Activated naive CD8-positive, alpha-beta T cell treated with anti-CD3 and anti-CD28 coated beads for 36 hours (primary cell): ENCODE measurements at places on chromosomes 5 and 9.

GRCh38 chr9:28365728-28366127, 792.4 kb upstream of the C9orf72 start:
- H3K4me1 ChIP-seq = no peaks in the 10 kb centered on the region
- H3K27ac ChIP-seq = no peak overlapping the region
- no peak overlapping the region for H3K4me3 ChIP-seq
- H3K36me3 ChIP-seq = no peaks in the 10 kb centered on the region
- no peak for DNase-seq

DNA sequence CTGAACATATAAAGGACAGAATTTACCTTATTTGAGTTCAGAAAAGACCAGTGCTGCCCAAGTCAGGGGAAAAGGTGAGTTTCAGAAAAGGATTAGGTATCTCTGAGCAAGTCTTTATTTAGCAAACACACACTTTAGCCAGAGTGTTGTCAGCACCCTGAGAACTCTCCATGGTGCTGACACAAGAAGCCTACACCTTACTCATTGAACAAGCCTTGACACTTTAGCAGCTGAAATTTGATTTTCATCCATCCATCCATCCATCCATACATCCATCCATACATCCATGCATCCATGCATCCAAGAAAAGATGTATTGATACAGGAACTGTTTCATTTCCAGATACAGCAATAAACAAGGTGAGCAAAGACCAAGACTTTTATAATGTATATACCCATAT, 311.2 kb downstream of the TRIM32 start:
- DNase-seq = no peak
- H3K36me3 ChIP-seq = no peaks in the 10 kb centered on the region
- no peaks in the 10 kb centered on the region for H3K27me3 ChIP-seq

DNA sequence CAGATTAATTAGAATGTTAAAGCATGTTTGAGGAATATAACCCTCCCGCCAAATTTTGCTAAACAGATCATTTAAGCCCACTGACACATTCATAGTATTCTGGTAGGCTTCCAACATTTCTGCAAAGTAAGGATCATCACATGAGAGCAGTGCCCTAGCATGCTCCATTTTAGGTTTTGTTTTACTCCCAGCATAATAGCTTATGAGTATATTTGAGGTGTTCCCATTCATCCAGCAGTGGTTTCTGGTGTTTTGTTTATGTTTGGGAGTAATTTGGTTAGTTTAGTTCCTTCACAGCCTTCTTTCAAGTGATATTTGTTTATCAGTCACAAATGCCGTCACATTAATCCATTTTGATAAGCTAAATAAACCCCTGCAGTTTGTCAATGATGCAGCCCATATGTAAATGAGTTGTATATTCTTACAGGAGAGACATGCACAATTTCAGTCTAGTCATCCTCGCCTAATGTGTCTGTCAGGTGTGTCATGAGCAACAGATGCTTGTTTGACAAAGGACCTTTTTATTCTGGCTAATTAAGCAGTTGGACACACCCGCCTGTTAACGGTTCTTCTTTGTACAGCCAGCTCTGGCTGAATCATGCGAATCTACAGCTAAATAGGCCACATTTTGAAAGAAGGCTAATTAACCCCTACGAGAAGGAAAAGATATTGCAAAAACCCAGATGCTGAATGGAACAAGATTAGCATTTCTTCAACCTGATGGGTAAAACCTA, 124.4 kb downstream of the RFX3 start:
- peaks cover 16% of the 10 kb centered on the region for H3K36me3 ChIP-seq
- H3K27me3 ChIP-seq = no peaks in the 10 kb centered on the region
- peaks cover 31% of the 10 kb centered on the region for H3K4me1 ChIP-seq

DNA sequence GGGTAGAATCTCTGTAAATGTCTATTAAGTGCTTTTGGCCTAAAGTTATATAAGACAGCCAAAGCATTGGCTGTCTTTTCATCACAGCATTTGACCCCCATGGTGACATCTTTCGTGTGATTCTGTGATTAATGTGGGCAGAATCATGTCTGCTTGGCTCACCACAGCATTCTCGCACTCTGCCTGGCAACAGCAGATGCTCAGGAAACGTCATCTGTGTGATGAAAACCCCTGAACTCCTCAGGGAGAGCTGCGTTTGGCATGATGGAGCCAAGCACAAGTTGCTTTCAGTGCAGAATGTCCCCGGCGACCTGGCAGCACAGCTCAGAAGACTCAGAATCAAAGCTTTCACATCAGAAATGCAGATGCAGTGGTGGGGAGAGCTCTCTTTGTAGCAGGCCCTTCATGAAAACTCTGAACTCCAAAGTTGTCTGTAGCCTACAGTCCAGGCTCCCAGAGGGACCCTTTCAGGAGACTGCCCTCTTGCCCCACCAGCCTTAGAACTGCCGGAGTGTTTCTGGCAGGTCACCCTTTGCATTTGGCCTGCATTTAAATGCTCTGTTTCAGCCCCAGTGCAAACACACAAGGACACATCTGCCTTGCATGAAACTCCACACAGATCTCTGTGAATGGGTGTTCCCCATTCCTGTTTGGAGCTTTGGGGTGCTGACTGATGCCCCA, 155.6 kb upstream of the PANK3 start:
- peaks cover 15% of the 10 kb centered on the region for H3K4me1 ChIP-seq
- H3K36me3 ChIP-seq = no peaks in the 10 kb centered on the region
- H3K4me3 ChIP-seq = no peak overlapping the region
- peaks cover 13% of the 10 kb centered on the region for H3K27me3 ChIP-seq
- DNase-seq = peak; percentile 28

GRCh38 chr5:178606269-178606668, 16.1 kb upstream of the COL23A1 start:
- peaks cover 38% of the 10 kb centered on the region for H3K36me3 ChIP-seq
- H3K27me3 ChIP-seq = no peaks in the 10 kb centered on the region
- peak overlapping the region; percentile 21 for H3K27ac ChIP-seq
- no peak overlapping the region for H3K4me3 ChIP-seq
- DNase-seq = no peak
- peaks cover 3% of the 10 kb centered on the region for H3K4me1 ChIP-seq

DNA sequence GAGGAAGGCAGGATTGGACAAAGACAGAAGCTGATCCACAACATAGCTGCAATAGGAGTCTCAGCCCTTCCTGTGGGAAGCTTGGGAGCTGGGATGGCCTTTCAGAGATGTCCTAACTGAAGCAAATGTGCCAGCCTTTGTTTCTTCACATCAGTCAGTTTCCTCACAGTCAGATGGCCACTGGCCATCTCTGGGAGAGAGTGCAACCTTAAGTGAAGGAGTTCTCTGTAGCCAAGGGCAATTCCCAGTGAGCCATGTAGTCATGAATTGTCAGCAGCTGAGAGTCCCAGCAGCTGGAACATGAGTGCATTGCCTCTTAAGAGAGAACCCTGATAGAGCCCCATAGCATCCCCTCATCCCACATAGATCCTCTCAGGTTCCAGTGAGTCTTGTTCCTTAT, 89.1 kb upstream of the LIFR start:
- H3K4me1 ChIP-seq = peaks cover 4% of the 10 kb centered on the region
- no peaks in the 10 kb centered on the region for H3K36me3 ChIP-seq
- no peak overlapping the region for H3K4me3 ChIP-seq
- no peak for DNase-seq

- peak overlapping the region; percentile 59 for H3K27ac ChIP-seq
- DNase-seq = peak; percentile 1
- no peak overlapping the region for H3K4me3 ChIP-seq
- peaks cover 20% of the 10 kb centered on the region for H3K4me1 ChIP-seq
- H3K36me3 ChIP-seq = peaks cover 3% of the 10 kb centered on the region
- peaks cover 40% of the 10 kb centered on the region for H3K27me3 ChIP-seq
Observed at GRCh38 chr5:115069087-115069968, 100.4 kb downstream of the TRIM36 start.

DNA sequence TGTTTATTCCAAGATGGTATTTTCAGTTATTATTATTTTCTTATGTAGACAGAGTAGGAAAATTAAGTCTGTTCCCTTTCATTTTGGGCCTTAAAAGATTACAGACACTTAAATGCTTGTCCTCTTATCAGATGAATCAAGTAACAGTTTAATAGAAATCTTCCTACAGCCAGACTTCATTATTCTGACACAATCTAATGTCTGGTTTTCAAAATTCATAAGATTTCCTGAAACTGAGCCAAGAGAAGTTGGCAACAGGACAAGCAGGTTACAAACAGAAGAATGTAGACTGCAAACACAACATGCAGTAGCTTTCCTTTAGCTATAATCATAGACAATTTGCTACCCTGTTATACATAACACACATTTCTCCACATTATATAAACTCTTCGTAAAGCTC, 130.5 kb downstream of the FBXL17 start:
- DNase-seq = no peak
- H3K4me1 ChIP-seq = no peaks in the 10 kb centered on the region
- H3K4me3 ChIP-seq = no peak overlapping the region
- H3K27ac ChIP-seq = no peak overlapping the region

DNA sequence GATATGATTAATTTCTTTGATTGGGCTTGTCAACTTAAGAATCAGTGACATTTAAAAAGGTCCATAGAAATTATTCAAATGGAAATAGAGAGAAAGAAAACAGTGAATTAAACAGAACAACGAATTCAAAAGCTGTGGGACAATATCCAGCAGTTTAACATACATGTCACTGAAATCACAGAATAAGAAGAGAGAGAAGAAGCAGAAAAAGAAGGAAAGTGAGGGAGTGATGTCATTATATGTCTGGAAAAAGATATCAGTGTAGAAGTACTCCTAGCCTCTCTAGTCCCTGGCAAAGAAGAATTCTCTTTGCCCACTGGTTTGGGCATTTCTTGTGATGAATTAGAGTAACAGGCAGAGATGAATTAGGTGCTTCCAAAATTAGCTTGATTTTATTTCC, 109.2 kb upstream of the ABCA1 start:
- no peak for DNase-seq
- no peak overlapping the region for H3K4me3 ChIP-seq
- H3K27ac ChIP-seq = no peak overlapping the region
- no peaks in the 10 kb centered on the region for H3K27me3 ChIP-seq

DNA sequence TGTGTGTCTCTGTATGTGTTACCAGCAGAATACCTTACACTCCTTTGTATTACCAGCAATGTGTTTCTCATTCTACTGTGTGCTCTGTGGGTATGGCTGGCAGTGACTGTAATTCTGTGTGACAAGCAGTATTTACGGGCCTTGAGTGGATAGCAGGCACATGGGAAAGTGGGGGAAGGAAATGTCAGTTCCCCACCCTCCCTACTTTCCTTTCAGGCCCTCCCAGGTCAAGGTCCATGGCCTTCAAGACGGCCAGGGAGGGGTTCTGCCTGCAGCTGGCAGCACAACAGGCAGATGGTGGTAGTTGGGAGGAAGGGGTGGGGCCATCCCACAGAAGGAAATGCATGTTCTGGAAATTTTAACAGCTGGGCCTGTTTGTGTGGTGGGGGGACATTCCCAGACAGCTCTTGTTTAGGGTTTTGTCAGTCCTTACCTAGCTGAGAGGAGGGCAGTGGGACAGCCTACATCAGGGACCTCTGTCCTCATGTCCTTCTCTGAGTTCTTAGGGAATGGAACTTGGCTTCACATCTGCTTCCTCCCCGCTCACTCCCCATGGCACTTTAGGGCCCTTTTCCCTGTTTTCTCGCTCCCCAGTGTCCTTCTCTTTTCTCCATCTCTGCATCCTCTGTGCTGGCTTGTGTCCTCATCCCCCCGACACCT, 14.6 kb upstream of the TNIP1 start:
- H3K36me3 ChIP-seq = peaks cover 30% of the 10 kb centered on the region
- no peaks in the 10 kb centered on the region for H3K27me3 ChIP-seq
- no peak overlapping the region for H3K4me3 ChIP-seq
- no peak for DNase-seq

- H3K36me3 ChIP-seq = no peaks in the 10 kb centered on the region
- H3K4me1 ChIP-seq = no peaks in the 10 kb centered on the region
- H3K4me3 ChIP-seq = no peak overlapping the region
- peaks cover 10% of the 10 kb centered on the region for H3K27me3 ChIP-seq
- no peak overlapping the region for H3K27ac ChIP-seq
Observed at GRCh38 chr5:154568589-154568988, 90.6 kb upstream of the HAND1 start.

GRCh38 chr5:55159763-55160492, at the start of gene GPX8:
TSS of gene GPX8 (plus strand) at chr5:55160171. CDS start at chr5:55160193, 22 bp downstream.
- no peaks in the 10 kb centered on the region for H3K36me3 ChIP-seq
- no peak for DNase-seq

DNA sequence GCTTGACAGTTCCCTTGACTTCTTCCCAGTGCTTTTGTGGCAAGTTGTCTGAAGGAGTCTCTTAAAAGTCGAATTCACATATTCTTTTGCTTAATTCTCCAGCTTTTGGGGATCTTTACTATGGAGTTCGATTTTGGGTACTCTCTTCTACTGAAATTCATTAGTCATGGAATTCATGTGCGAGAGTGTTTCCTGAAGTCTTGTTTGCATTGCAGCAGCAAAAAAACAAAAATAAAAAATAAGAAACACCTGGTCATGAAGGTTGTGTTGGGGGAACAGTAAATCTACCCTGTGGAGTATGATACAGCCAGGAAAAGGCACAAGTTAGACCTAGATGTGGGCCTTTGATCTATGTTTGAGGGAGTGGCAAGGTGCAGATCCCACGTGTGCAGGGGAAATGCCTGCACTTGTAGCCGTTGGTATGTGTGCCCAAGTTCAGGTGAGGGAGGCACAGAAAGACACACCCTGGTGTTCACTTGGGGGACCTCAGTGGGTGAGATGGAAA, 55.2 kb downstream of the CFAP77 start:
- H3K4me3 ChIP-seq = no peak overlapping the region
- H3K27me3 ChIP-seq = peaks cover 31% of the 10 kb centered on the region
- DNase-seq = no peak
- H3K27ac ChIP-seq = no peak overlapping the region

- no peak overlapping the region for H3K27ac ChIP-seq
- H3K36me3 ChIP-seq = no peaks in the 10 kb centered on the region
- DNase-seq = peak; percentile 13
- H3K4me1 ChIP-seq = peaks cover 4% of the 10 kb centered on the region
Observed at GRCh38 chr9:131839281-131840084, 99.6 kb upstream of the RAPGEF1 start.

- H3K27ac ChIP-seq = no peak overlapping the region
- H3K4me3 ChIP-seq = no peak overlapping the region
- no peaks in the 10 kb centered on the region for H3K4me1 ChIP-seq
- peaks cover 37% of the 10 kb centered on the region for H3K27me3 ChIP-seq
- no peaks in the 10 kb centered on the region for H3K36me3 ChIP-seq
Observed at GRCh38 chr5:168893283-168893682, 314.1 kb upstream of the PANK3 start.

DNA sequence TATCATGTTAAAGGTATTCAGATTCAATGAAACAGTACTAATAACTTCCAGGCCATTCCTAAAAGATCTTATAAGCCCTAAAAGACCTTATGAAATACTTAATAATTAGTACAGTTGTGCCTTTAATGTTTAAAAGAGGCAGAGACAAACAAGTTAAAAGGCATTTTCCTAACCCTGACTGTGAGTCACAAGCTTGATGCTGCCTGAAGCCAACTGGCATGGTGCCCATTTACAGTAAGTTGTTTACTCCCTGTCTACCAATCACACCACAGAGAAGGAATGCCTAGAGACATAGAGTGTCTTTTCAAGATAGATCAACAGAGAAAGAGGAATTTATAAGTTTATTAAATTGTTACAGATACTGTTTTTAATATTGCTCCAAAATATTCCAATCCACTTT, 47.8 kb downstream of the NR3C1 start:
- peaks cover 4% of the 10 kb centered on the region for H3K36me3 ChIP-seq
- DNase-seq = no peak
- peaks cover 72% of the 10 kb centered on the region for H3K4me1 ChIP-seq
- no peaks in the 10 kb centered on the region for H3K27me3 ChIP-seq
- H3K27ac ChIP-seq = peak overlapping the region; percentile 56
